Activated naive CD8-positive, alpha-beta T cell treated with anti-CD3 and anti-CD28 coated beads, Interleukin-2, amount 50 U/mL, for 24 hours (primary cell): ENCODE measurements at places on chromosomes 16 and 17.

DNA sequence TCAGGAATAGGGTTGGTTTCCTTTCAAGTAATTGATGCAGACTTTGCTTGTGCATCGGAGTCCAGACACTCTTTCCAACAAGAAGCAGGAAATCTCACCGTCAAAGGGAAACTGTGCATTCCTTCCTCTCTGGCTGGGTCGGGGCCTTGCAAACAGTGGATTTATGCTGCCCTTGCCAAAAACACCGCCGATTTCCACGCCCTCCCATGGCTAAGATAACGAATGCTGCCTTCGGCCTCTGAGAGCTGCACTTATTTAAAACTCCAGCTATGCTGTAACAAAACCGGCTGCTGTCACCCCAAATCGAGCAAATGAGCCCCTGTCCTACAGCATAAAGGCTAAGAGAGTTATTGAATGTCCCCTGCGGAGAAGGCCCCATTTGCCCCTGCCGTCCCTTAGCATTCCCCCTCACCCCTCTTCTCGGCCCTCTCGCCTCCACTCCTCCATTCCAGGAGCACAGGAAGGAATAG, 275.5 kb upstream of the IRX5 start:
- no peaks in the 10 kb centered on the region for H3K4me1 ChIP-seq
- no peak for DNase-seq
- no peak overlapping the region for H3K4me3 ChIP-seq
- H3K27me3 ChIP-seq, result peaks cover 49% of the 10 kb centered on the region

- DNase-seq, result no peak
- H3K27ac ChIP-seq, result no peak overlapping the region
- H3K36me3 ChIP-seq, result peaks cover 39% of the 10 kb centered on the region
- H3K4me3 ChIP-seq, result no peak overlapping the region
These were observed 3.9 kb downstream of the CNTROB start for GRCh38 chr17:7935859-7936258.

DNA sequence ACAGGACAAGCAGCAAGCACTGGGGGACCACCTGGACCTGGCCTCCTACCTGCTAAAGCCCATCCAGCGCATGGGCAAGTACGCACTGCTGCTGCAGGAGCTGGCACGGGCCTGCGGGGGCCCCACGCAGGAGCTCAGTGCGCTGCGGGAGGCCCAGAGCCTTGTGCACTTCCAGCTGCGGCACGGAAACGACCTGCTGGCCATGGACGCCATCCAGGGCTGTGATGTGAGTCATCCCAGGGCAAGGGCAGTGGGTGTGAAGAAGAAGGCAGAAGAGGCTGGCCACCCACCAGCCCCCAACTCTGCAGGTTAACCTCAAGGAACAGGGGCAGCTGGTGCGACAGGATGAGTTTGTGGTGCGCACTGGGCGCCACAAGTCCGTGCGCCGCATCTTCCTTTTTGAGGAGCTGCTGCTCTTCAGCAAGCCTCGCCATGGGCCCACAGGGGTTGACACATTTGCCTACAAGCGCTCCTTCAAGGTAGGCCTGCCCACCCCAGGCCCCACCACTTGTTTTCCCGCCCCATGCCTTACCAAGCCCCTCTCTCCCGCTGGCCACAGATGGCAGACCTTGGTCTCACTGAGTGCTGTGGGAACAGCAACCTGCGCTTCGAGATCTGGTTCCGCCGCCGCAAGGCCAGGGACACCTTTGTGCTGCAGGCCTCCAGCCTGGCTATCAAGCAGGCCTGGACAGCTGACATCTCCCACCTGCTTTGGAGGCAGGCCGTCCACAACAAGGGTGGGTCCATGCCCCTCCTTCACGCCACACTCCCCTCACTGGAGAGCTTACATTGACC, 7.3 kb downstream of the PLEKHG4 start:
- H3K4me3 ChIP-seq, result no peak overlapping the region
- no peaks in the 10 kb centered on the region for H3K27me3 ChIP-seq
- H3K27ac ChIP-seq, result no peak overlapping the region
- peaks cover 11% of the 10 kb centered on the region for H3K4me1 ChIP-seq
- DNase-seq, result no peak
- peaks cover 4% of the 10 kb centered on the region for H3K36me3 ChIP-seq

DNA sequence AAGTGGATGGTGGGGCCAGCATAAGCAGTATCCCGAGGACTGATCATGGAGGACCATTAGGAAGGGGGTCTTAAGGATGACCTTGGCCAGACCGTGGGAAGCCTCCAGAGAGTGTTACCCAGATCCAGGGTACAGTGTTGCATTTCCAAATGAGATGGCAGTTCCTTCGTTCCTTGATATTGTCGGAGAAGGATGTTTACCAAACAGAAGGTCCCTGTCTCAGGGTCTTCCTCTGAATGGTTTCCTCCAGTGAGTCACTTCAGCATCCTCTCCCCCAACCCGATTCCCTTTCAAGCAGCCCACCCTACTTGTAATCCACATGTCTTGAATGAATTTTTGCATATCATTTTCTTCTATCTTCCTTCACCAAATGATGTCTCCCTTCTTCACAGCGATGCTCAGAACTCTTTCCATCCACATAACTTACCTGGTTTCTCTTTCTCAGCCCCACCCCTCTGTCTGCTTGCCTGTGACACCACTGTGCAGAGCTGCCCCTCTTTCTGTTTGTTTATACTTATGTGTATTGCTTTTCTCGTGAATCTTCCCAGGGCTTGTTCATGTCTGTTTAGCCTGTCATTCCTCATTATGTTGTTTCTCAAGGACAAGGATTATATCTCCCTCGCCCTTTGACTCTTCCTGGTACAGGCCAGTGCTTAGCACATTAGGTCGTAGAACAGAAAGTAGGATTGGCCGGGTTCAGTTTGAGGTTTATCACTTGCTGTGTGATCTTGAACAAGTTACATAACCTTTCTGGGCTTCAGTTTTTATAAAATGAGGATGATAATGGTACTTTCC, 5.7 kb downstream of the GOSR2 start:
- peak overlapping the region; percentile 60 for H3K27ac ChIP-seq
- no peaks in the 10 kb centered on the region for H3K27me3 ChIP-seq
- no peak for DNase-seq
- H3K4me1 ChIP-seq, result peaks cover 45% of the 10 kb centered on the region
- H3K36me3 ChIP-seq, result peaks cover 31% of the 10 kb centered on the region

DNA sequence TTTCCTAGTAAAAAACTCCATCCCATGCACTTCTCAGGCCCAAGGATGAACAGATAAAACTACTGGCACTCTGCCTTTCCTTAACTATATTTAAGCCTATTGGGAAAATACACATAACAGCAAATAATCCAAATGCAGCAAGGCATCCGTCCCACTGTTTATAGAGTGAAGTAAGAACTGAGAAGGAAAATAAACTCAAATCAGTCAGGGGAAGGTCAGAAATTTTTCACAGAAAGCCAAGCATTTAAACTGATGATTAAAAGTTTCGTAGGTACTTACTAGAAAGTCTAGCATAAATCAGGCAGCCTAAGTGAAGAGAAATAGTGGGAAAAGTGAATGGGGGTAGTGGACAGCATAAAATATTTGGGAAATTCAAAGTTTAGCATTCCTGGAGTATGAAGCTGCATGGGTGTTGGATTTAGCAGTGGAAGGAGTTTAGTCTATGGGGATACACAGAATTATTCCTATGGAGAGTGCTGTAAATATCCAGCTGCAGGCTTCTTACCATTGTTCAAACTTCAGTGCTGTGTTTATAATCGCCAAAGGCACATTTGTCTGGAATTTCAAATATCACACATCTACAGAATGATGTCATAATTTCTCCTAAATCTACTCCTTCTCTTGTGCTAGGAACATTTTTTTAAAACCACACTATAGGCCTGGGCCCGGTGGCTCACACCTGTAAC, 1131.0 kb upstream of the GOT2 start:
- H3K27ac ChIP-seq, result no peak overlapping the region
- no peak for DNase-seq
- no peaks in the 10 kb centered on the region for H3K4me1 ChIP-seq
- no peaks in the 10 kb centered on the region for H3K36me3 ChIP-seq
- H3K27me3 ChIP-seq, result no peaks in the 10 kb centered on the region

GRCh38 chr17:48894886-48895285, 2.3 kb downstream of the ATP5MC1 start:
- no peak for DNase-seq
- peaks cover 43% of the 10 kb centered on the region for H3K36me3 ChIP-seq
- H3K4me3 ChIP-seq, result no peak overlapping the region
- H3K27ac ChIP-seq, result peak overlapping the region; percentile 59
- H3K27me3 ChIP-seq, result peaks cover 3% of the 10 kb centered on the region

GRCh38 chr16:74451951-74452758, 30.9 kb upstream of the CLEC18B start:
- peaks cover 22% of the 10 kb centered on the region for H3K36me3 ChIP-seq
- no peak overlapping the region for H3K4me3 ChIP-seq
- DNase-seq, result no peak
- no peaks in the 10 kb centered on the region for H3K4me1 ChIP-seq
- H3K27me3 ChIP-seq, result no peaks in the 10 kb centered on the region
- H3K27ac ChIP-seq, result peak overlapping the region; percentile 43

- H3K36me3 ChIP-seq, result no peaks in the 10 kb centered on the region
- peaks cover 2% of the 10 kb centered on the region for H3K4me1 ChIP-seq
- no peak overlapping the region for H3K27ac ChIP-seq
- H3K4me3 ChIP-seq, result no peak overlapping the region
These were observed 14.3 kb downstream of the VASN start for GRCh38 chr16:4385789-4386450.

DNA sequence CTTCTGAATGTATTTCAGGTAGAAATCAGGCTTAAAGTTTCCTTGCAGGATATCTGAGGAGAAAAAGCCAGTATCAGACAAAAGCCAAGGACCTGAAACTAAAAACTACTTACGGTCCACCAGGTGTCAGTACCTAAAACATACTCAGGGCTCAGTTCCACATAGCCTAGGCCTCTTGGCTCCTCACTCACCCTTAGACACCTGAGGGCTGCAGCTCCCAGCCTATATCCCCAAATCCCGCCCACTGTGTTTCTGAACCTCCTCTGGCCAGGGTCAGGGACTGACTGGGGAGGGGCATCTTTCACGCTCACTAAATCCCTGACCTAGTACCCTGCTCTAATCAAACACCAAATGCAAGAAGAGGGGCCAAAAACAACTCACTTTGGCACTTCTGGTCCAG, 8.8 kb upstream of the ROGDI start:
- no peak for DNase-seq
- no peak overlapping the region for H3K27ac ChIP-seq
- no peaks in the 10 kb centered on the region for H3K4me1 ChIP-seq
- H3K4me3 ChIP-seq, result no peak overlapping the region
- H3K27me3 ChIP-seq, result no peaks in the 10 kb centered on the region
- peaks cover 39% of the 10 kb centered on the region for H3K36me3 ChIP-seq

- no peak for DNase-seq
- no peak overlapping the region for H3K4me3 ChIP-seq
- H3K27me3 ChIP-seq, result no peaks in the 10 kb centered on the region
- H3K27ac ChIP-seq, result no peak overlapping the region
- H3K36me3 ChIP-seq, result no peaks in the 10 kb centered on the region
- peaks cover 36% of the 10 kb centered on the region for H3K4me1 ChIP-seq
These were observed 187.0 kb downstream of the CCDC182 start for GRCh38 chr17:57557834-57558681.

GRCh38 chr16:89564476-89565255, 4.2 kb downstream of the RPL13 start:
- peak; percentile 41 for DNase-seq
- peak overlapping the region; percentile 67 for H3K27ac ChIP-seq
- peaks cover 51% of the 10 kb centered on the region for H3K4me1 ChIP-seq
- H3K36me3 ChIP-seq, result peaks cover 41% of the 10 kb centered on the region

DNA sequence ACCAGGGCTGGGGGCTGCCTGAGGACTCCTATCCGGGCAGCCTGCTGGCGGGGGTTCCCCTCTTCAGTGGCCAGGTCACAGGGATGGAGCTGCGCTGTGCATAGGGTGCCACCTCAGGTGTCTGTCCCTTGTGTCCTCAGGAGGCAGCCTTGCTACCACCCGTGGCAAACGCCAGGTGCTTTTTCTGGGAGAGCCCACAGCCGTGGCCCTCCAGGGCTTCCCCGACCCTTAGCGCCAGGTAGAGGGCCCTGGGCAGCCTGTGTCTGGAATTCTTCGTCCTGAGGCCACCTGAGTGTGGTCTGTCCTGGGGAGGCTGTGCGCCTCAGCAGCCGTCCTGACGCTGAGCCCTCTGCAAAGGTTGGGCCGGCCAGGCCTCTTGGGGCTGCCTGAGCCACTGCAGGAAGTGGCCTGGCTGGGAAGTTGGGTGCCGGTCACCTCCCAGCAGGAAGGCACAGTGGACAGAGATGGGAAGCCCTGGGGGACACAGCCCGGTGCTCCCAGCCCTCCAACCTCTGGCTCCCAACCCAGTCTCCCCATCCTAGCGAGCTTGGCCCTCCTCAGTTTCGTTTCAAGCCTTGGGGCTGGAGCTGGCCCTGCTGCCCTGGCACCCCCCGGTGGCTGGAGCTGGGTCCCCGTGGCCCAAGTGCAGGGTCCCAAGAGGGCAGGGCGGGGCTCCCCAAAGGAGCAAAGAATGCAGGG, 7.6 kb upstream of the BAIAP3 start:
- no peaks in the 10 kb centered on the region for H3K4me1 ChIP-seq
- no peak overlapping the region for H3K4me3 ChIP-seq
- DNase-seq, result no peak
- no peak overlapping the region for H3K27ac ChIP-seq

DNA sequence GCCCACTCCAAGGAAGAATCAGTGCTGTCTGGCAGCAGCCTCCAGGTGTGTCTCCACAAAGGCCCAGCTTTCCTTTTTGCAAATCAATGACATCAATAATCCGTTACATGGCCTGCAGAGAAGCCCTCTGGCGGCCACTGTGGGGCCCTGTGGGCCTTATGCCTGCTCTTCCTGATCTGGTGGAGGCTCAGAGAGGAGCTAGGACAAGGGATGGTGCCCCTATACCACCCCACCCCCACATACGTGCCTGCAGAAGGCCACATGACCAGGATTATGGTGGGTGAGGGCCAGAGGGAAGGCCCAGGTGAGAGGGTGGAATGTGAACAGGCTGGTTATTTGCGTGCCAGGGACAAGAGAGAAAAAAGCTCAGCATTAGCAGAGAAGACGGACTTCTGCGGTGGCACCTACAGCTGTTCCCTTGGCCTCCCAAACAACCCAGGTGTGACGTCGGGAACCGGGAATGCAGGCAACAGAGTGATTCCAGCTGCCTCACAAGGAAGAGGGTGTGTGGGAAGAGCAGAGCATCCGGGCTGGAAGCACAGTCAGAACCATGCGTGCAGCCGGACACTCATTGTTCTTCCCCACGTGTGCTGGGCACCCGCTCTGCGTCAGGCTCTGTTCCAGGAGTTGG, 22.5 kb downstream of the EIF4A3 start:
- DNase-seq, result no peak
- H3K27ac ChIP-seq, result no peak overlapping the region
- H3K36me3 ChIP-seq, result no peaks in the 10 kb centered on the region
- H3K4me3 ChIP-seq, result no peak overlapping the region
- no peaks in the 10 kb centered on the region for H3K4me1 ChIP-seq

- no peak overlapping the region for H3K4me3 ChIP-seq
- peak overlapping the region; percentile 97 for H3K27ac ChIP-seq
- DNase-seq, result no peak
- H3K36me3 ChIP-seq, result peaks cover 47% of the 10 kb centered on the region
- peaks cover 87% of the 10 kb centered on the region for H3K4me1 ChIP-seq
- H3K27me3 ChIP-seq, result no peaks in the 10 kb centered on the region
These were observed 50.0 kb downstream of the VMP1 start for GRCh38 chr17:59757470-59757869.

GRCh38 chr16:13542284-13542683, 377.7 kb upstream of the ERCC4 start:
- H3K36me3 ChIP-seq, result no peaks in the 10 kb centered on the region
- no peaks in the 10 kb centered on the region for H3K4me1 ChIP-seq
- DNase-seq, result no peak
- H3K27me3 ChIP-seq, result no peaks in the 10 kb centered on the region

GRCh38 chr17:13016881-13017654, 759 bp downstream of the ELAC2 start:
- H3K27ac ChIP-seq, result peak overlapping the region; percentile 95
- H3K27me3 ChIP-seq, result no peaks in the 10 kb centered on the region
- peaks cover 41% of the 10 kb centered on the region for H3K36me3 ChIP-seq
- H3K4me3 ChIP-seq, result peak overlapping the region; percentile 94
